ENCODE measurements at places on chromosomes 7 and 10.

DNA sequence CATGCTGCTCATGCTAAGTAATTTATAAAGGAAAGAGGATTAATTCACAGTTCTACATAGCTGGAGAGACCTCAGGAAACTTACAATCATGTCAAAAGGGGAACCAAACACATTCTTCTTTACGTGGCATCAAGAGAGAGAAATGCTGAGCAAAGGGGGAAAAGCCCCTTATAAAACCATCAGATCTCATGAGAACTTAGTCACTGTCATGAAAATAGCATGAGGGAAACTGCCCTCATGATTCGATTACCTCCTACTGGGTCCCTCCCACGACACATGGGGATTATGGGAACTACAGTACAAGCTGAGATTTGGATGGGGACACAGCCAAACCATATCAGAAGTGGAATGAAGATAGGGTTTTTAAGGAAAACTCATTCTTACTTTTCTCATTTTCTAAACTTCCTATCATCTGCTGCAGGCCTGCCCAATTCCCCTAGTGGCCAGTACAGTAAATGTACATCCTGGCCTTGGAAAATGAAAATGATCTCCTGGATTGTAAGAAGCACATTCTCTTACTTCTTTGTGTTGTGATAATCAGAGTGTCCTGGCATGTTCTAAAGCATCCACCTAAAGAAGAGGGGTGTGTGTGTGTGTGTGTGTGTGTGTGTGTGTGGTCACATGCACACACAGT lies 421.5 kb downstream of the LRMDA start:
- DNase-seq: no peak

- no peak for DNase-seq
Observed at GRCh38 chr7:98116656-98117461, 10.2 kb downstream of the LMTK2 start.

GRCh38 chr10:3780021-3780770 lies 4.8 kb downstream of the KLF6 start:
- no peak for DNase-seq

- DNase-seq: no peak
Observed at GRCh38 chr7:75835688-75836285, 22.2 kb upstream of the CCL24 start.

- no peak for DNase-seq
Observed at GRCh38 chr10:23779301-23779700, 340.4 kb downstream of the OTUD1 start.

GRCh38 chr10:44965651-44966097 lies 6.1 kb downstream of the RASSF4 start:
- DNase-seq: no peak

GRCh38 chr10:132696728-132697577 lies 89.0 kb downstream of the NKX6-2 start:
- no peak for DNase-seq

GRCh38 chr7:51013861-51014511 lies 231.3 kb upstream of the GRB10 start:
- no peak for DNase-seq

DNA sequence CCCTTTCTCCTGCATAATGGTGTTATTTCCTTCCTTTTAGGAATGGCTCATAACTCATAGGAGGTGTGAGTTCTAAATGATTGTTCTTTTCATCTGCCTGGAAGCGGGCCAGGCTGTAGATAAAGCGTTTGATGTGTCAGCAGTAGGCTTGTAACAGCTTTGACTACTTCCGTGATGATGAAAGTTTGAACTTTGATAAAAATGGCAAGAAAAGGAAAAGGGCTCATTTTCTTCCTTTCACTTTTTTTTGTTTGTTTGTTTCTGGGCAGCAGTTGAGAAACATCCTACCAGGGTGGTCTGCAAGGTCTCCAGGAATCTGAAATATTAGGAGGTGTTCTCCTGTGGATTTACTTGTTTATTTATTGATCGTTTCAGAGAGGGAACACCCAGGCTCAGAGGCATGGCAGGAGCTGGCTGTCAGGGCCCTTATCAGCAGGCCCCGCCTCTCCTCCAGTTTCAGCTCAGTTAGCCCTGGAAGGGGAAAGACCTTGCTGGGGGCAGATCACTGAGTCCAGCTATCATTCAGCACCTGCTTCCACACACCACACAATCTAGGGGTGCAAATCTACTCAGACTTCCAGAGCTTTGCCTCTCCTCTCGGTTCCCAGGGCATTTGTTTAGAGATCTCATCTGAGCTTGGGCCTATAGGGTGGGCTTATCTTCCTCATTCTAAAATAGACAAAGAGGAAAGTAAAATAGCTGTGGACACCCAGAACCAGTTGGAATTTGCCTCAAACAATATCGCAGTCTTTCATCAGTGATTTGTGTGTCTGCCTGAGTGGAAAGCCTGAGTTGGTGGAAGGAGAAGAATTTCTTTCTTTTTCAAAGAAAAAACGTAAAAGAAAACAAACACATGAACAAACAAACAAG lies 130.9 kb downstream of the BMPER start:
- DNase-seq: no peak

DNA sequence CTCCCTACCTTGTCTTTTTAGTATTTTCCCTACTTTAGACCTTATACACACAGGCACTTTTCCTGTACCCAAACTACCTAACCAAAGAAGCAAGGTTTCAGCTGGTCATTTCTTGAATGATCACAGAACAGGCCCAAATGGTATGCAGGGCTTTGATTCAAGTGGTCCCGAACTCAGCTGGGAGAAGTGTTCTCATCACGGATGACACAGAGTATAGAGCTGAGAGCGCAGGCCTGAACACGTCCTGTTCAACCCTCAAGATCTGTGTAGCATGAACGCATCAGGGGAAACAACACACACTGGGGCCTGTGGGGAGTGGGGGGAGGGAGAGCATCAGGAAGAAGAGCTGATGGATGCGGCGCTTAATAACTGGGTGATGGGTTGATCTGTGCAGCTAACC lies 318.2 kb downstream of the SFMBT2 start:
- DNase-seq: no peak

GRCh38 chr10:70512149-70512639 lies 33.6 kb downstream of the PALD1 start:
- no peak for DNase-seq

- no peak for DNase-seq
Observed at GRCh38 chr10:11364241-11364640, 247.2 kb downstream of the USP6NL start.

GRCh38 chr7:22116451-22117030 lies 170.8 kb upstream of the CDCA7L start:
- no peak for DNase-seq

DNA sequence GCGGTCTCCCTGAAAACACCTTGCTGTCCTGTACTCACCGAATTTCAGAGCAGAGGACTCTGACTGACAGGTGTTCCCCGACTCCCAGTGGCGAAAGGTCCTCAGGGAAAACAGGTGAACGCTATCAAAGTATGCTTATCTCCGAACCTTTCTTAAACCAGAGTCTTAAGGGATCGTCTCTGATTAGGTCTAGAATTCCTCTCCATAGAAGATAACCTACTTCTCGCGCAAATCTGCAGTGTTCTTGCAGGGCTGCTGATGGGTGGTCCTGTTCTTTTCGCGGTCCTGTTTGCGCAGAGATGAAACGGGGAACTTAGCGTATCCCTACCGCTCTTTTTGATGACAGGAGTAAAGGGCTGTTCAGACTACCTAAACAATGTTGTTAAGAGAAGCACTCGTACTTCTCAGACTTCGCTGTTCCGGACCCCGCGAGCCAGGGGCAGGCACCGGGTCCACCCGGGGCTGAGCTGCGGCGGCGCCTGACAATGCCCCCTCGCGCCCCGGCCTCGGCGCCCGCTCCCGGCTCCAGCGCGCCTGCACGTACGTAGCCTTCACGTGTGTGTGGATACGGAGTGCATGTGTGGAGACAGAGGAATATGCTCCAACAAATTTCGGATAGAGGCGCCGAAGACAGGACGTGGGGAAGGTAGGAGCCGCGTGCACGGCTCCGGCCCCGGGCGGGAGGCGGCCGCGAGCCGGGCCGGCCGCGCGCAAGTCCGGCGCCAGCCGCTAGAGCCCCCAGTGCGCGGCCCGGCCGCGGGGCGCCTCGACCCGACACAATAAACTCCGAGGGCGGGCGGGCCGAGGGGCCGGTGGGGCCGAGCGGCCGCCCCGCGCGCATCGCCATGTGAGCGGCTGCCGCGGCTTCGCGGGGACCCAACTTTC lies 766 bp upstream of the ZMYND11 start:
- DNase-seq: peak; percentile 21

DNA sequence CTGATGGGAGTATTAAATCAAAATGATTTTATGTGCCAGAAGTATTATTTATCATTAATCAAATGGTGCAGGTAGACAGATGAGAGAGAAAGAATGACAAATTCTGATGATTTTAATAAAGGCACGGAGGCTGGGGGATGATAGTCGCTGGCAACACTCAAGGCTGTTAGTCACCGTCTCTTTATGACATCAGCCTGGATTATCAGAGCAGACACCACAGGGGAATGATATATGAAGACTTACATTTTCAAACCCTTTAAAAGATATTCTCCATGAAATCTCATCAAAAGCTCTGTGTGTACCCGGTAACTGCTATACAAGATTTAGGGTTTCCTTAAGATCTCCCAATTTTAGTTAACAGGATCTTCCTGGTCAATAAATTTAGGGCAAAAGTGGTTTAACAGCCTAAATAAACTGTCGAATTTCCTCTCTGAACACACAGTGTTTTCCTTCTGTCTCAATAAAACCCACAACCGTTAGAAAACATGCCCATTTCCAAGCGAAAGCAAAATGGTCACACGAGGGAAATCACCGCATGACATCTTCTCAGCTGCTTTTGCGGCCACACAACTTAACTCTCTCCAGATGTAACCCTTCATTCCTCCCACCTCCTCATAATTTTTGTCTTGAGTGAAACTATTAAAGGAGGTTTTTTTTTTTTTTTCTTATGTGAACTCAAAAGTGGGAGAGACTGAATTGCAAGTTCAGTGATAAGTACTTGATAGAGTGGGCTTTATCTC lies 133.2 kb upstream of the FAM171A1 start:
- no peak for DNase-seq

DNA sequence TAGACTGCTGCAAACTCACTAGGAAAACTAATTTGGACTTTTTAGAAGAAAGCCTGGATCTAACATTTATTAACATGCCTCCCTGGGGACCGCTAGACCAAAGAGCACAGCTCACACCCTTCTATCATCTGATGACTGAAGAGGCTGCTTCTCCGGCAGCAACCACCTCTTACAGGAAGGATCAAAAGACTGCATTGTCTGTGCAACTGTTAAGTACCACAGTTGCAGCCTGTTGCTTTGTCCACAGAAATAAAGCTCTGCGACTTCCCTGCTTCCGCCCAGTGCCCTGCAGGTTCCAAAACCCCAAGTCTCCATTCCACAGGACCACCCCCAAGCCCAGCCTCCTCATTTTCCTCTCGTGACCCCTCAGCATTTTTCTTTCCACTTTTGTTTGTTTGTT lies 14.0 kb upstream of the PODXL start:
- DNase-seq: no peak

GRCh38 chr10:31515819-31516402 lies 196.9 kb downstream of the ZEB1 start:
- no peak for DNase-seq

DNA sequence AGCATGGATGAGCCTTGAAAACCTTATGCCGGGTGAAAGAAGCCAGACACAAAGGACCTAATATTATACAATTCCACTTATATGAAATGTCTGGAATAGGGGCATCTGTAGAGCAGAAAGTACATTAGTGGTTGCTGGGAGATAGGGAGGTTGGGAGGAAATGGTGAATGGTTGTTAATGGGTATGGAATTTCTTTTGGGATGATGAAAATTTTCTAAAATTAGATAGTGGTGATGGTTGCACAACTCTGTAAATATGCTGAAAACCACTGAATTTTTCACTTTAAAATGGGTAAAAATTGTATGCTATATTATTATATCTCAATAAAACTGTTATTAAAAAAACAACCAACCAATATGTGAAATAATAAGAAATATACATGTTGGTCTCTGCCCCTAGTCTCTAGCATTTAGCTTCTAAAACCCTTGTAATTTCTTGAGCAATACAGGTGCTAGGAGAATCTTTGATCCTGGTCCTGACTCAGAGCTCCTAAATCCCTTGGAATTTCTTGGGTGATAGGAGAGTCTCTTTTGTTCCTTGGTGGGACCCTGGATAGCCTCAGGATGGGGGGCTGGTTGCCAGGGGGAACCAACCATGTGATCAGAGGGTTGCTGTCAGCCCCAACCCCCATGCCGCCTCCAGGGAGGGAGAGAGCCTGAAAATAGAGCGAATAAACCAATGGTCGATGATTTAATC lies 64.0 kb downstream of the TACR2 start:
- DNase-seq: no peak
